ENCODE measurements at places on chromosomes 1 and 21.
A peak's percentile ranks its signal among the peaks of the same experiment; 100 is the strongest.

- DNase-seq: no peak
Measured at GRCh38 chr1:235160383-235160956, 580 bp downstream of the RBM34 start.

DNA sequence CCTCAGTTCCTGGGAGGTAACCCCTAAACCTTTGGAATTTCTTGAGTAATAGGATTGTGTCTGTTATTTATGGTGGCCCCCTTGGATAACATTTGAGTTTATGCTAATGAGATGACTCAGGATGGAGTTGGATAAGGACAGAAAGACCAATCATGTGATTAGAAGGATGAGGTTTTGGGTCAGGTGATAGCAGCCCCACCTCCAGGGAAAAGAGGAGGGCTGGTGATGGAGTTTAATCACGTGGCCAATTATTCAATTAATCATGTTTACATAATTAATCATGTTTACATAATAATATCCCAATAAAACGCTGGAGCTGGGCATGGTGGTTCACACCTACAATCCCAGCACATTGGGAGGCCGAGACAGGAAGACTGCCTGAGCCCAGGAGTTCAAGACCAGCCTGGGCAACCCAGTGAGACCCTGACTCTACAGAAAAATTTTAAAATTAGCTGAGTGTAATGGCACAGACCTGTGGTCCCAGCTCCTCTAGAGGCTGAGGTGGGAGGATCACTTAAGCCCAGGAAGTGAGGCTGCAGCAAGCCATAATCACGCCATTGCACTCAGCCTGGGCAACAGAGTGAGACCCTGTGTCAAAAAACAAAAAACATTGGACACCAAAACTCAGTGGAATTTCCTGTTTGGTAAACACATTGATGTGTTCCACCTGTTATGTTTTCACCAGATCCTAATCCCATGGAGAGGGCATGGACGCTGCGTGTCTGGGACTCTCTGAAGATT, 73.3 kb downstream of the NUP210L start:
- DNase-seq: no peak

DNA sequence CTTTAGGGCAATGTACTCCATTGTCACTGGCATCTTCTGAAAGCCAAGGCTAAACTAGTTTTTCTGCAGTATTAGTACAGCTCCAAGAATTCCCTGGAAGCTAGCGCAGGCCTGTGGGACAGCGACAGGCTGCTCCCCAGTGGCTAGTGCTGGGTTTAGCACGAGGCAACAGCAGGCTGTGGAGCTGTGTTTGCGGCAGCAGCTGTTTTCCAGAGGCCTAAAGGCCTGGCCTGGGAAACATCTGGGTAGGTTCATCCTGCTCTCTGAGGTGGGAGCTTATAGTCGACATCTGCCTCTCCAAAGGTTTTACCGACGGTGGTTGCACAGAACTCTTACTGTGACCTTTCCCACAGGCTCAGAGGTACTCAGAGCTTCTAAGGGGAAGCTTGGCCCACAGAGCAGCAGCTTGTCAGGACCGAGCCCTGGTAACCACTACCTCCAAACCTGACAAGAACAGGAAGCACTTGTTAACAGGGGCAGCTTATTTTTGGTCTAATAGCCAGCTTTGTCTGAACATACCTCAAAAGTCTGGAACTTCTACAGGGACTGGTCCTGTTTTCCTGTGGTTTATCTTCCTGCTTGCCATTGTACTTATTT, 17.2 kb downstream of the CC2D1B start:
- no peak for DNase-seq

DNA sequence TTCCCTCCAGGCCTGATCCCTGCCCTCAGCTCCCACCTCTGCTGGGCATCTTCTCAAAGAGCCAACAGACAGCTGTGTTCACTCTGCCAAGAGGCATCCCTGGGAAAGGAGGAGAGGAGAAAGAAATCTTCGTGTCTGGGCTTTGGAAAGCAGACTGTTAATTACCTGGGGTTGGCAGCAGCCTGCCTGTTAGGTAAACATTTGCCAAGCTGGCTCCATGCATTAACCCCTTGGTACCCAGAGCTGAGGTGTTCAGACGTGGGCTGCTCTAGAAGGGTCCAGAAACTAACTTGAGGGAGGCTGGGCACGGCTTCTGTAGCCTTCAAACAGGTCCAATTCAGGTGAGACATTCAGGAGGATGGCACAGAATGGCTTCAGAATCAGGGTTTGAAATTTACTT, 8.7 kb upstream of the EXTL1 start:
- DNase-seq: no peak

- no peak for DNase-seq
Measured at GRCh38 chr1:245085508-245086095, 69.2 kb upstream of the KIF26B start.

- DNase-seq: no peak
Measured at GRCh38 chr1:15712168-15712567, 23.9 kb upstream of the SLC25A34 start.

DNA sequence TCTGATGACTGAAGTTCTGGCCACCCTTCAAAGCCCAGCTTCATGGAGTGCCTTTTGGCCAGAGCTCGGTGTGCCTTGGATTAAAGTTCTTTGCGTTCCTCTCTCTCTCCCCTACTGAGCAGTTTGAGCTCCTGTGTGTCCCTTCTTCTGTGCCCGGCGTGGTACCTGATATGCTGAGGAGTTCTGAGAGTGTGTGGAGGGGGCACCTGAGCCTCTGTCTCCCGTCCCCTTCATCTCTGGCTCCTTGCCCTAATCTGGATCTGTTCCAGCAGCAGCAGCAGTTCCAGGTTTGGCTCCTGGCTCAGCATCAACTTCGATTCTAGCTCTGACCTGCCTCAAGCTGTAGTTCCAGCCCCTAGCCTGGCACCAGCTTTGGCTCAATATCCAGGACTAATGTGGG, 25.1 kb upstream of the MYCL start:
- DNase-seq: no peak

GRCh38 chr1:56472860-56473259, 106.5 kb downstream of the PLPP3 start:
- no peak for DNase-seq

DNA sequence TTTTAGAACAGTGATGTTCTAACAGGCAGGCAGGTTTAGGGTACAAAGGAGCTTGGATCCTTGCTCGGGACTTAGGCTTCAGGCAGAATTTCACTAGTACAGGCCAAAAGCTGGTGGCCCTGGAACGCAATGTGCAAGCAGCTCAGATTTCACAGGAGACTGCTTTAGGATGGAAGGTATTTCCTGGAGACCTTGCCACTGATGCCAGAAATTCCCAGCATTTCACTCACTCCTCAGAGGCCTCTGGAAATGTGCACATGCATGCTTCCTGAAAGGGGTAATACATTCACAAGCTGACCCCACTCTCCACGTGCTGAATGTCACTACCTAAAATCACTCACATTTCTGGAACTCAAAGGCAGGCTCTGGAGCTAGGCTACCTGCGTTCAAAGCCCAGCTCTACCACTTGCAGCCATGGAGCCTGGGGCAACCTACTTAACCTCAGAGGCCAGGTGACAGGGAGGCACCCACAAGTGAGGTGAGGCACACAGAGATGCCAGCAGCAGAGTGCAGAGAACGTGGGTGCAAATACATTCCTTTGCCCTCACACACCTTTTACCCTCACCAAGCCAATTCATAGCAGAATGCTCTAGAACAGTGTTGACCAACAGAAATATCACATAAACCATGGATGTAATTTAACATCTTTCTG, 56.5 kb downstream of the CDC7 start:
- DNase-seq: no peak

GRCh38 chr1:9784508-9785133, 39.1 kb downstream of the CLSTN1 start:
- peak; percentile 36 for DNase-seq

DNA sequence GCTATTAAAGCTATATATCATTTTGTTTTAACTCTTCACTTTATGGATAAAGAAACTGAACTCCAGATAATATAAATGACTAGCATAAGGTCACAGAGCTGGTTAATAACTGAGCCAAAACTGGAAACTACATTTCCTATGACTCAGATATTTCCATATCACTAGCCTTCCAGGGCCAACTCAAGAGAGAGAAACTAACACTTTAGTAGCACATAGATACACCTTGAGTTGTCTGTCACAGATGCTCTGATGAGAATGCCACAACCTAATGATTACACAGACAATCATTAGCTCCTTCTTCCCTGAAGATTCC, 40.7 kb downstream of the NME7 start:
- DNase-seq: no peak

DNA sequence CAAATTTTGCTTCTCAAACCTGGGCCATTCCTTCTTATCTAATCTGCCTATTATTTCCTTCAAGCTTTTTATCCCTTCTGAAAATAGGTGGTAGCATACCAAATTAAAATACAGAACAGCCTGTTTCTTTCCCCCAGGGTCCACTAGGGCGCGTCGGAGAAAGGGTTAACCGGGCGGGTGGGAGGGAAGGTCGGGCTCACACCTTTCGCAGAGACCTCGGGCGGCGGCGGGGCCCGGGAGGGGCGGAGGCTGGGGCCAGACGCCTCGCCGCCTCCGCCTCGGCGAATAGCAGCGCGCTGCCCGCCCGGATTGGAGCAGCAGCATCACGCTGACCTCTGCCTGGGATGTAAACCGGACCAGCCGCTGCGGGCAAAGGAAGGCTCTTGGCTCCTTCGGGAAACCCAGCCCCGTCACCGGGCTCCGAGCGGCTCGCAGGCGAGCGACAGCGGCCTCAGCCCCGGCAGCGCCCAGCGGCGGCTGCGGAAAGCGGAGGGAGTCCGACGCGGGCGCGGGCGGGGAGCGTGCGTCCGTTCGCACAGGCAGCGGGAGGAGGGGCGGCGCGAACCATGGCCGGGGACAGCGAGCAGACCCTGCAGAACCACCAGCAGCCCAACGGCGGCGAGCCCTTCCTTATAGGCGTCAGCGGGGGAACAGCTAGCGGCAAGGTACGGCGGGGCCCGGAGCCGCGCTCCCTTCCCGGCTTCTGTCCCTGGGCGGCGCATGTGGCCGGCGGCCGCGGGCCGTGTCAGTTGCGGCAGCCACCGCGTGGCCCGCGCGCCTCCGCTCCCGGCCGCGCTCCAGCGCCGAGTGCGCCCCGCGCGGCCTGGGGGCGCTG, at the start of gene UCK2:
TSS of gene UCK2 (plus strand) at position 347 of the 835 bp plus-strand sequence. CDS start at position 567, 220 bp downstream.
- peak; percentile 45 for DNase-seq

GRCh38 chr1:215228193-215228592, 145.7 kb downstream of the KCNK2 start:
- no peak for DNase-seq

DNA sequence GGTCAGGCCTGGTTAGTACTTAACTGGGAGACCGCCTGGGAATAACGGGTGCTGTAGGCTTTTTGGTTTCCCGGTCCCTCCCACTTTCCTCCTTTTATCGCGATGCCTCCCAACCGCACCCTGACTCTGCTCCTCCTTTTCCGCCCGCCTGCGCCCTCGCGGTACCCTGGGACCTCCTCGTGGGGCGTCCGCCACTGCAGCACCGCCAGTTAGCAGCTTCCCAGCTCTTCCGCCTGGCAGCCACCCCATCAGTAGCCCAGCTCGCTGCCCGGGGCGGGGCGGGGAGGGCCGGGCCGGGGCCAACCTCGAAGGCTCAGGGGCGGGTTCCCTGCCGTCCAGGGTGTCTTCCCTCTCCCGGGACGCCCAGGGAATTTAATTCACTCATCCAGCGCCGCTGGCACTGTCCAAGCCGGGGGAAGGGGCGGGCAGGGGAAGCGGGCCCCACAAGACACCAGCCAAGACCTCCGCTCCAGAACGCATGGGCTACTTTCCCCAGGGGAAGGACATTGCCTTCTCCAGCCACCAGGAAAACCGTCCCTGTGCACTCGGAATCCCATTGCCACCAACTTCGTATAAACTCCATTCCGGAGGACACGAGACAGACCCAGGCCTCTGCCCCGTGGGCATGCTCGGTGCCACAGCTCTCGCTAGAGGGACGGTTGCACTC, 2.0 kb upstream of the ZNF678 start:
- no peak for DNase-seq

GRCh38 chr1:207486198-207486597, 9.8 kb upstream of the CR1 start:
- no peak for DNase-seq

- DNase-seq: no peak
Measured at GRCh38 chr1:116252785-116253184, 120.3 kb upstream of the ATP1A1 start.

DNA sequence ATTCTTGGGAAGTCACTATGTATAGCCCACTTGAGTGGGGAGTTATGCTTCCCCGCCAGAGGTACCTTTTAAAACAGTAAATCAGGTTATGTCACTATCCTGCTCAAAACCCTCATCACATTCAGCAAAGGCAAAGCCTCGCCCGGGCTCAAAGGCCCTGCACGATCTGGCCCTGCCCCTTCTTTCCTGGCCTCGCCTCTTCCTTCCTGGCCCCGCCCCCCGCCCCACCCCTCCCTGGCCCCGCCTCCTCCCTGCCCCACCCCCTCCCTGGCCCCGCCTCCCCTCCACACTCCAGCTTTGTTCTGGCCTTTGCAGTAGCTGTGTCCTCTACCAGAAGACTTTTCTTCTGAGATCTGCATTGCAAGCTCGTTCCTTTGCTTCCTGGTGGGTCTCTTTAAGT, 6.6 kb downstream of the LDLRAD2 start:
- no peak for DNase-seq

DNA sequence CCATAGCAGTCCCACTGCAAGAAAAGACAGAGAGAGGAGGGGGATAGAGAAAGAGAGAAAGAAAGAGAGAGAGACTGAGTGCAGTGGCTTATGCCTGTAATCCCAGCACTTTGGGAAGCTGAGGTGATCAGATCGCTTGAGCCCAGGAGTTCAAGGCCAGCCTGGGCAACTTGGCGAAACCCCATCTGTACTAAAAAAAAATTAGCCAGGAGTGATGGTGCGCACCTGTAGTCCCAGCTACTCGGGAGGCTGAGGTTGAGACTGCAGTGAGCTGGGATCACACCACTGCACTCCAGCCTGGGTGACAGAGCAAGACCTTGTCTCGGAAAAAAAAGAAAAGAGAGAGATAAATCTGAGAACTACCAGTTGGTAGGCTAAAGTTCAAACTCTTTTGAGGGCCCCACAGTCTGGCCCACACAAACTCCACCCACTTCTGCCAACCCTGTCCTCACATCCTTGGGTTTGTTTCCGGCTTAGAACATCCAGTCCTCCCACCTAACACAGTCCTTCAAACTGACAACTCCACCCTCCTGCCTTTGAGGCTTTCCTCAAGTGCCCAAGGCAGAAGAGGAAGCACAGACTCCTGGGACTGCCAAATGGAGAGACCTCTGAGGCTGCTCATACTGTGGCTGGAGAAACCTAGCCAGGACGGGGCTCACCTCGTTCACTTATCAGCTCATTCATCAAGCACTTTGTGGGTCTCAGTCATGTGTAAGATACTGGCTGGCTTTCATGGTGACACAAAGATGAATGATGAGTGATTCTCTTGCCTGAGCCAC, 20.1 kb downstream of the TFAP2E start:
- no peak for DNase-seq

DNA sequence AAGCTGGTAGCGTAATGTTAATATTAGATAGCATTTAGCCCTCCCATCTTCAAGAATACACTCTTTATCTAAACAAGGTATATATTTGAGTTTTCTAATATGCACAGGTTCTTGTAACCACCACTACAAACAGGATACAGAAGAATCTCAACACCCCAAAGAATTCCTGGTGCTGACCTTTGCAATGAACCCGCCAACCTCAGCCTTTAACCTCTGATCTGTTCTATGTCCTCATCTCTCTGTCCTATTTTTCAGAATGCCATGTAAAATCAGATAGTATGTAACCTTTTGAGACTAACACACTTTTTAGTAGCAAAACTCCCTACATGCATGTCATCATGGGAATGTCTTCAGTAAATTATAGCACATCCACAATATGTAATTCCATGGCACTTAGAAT, 71.1 kb downstream of the LRRC8C start:
- no peak for DNase-seq
